ENCODE measurements at places on chromosomes 3 and 15. TPM values are rescaled to one million over a fixed set of nuclear protein-coding genes. Genes with fewer than 3 reads are reported as not detected.

The HHATL gene
- not detected for total RNA-seq

The PTX3 gene
- total RNA-seq: 266 TPM

The CYP1A1 gene
- not detected for total RNA-seq

The GPR149 gene
- total RNA-seq: not detected

The CHRM5 gene
- total RNA-seq: under 0.01 TPM

The C3orf85 gene
- not detected for total RNA-seq

The CPLX3 gene
- not detected for total RNA-seq

The P2RY14 gene
- total RNA-seq: not detected

The FBXW12 gene
- total RNA-seq: 0.15 TPM

The DYNLT2B gene
- 8.1 TPM for total RNA-seq

The TF gene
- total RNA-seq: 0.17 TPM

The KNG1 gene
- not detected for total RNA-seq

The C3orf22 gene
- total RNA-seq: not detected

The FAM227B gene
- 6.5 TPM for total RNA-seq

The CYP11A1 gene
- total RNA-seq: 1.0 TPM

The P2RY13 gene
- total RNA-seq: not detected

The SRGAP3 gene
- 7.8 TPM for total RNA-seq

The NUSAP1 gene
- 9.1 TPM for total RNA-seq

The MASP1 gene
- total RNA-seq: 178 TPM

The GABRB3 gene
- total RNA-seq: 1.8 TPM

The CHRNA5 gene
- total RNA-seq: 1.5 TPM

The GABRR3 gene
- not detected for total RNA-seq

The AGBL1 gene
- total RNA-seq: not detected

The POTEB gene
- total RNA-seq: not detected

The GNAT1 gene
- not detected for total RNA-seq

The FOXB1 gene
- total RNA-seq: not detected

The SCG5 gene
- 15.3 TPM for total RNA-seq

The ARHGAP31 gene
- total RNA-seq: 4.2 TPM

The SPINT1 gene
- 0.15 TPM for total RNA-seq

The RSRC1 gene
- total RNA-seq: 36.4 TPM

The B3GALNT1 gene
- total RNA-seq: 16.9 TPM

The ATG3 gene
- 105 TPM for total RNA-seq

The STAB1 gene
- total RNA-seq: 1.6 TPM

The STAC gene
- total RNA-seq: 2.5 TPM
